ENCODE measurements at places on chromosomes 11 and 22.

DNA sequence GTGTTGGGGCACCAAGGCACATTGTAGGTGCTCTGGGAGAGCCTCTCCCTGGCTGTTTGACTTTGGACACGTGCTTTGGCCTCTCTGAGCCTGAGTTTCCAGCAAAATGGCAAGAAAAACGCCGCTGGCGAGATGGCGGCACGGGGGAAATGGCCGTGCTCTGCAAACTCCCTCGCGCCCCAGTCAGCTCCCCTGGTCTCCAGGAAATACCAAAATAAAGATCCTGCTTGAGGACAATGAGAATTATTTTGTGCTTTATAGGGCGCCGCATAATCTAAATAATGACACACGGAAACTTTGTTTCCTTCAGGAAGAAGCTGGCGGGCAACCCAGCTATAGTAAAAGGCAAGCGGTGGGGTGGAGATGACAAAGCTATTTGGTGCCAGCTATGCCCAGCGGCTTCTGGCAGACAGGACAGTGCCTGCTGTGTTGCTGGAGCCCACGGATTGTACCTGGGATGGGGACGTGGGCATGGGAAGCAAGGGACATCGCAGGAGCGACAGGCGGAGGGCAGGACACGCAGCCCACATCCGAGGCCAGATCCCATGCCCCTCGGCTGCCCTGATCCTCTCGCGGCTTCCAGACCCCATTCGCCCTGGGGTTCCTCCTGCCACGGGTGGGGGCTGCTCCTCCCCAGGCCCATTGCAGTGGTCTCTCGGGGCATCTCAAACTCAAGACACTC lies 26.3 kb upstream of the RFPL3 start:
- no peak for DNase-seq

DNA sequence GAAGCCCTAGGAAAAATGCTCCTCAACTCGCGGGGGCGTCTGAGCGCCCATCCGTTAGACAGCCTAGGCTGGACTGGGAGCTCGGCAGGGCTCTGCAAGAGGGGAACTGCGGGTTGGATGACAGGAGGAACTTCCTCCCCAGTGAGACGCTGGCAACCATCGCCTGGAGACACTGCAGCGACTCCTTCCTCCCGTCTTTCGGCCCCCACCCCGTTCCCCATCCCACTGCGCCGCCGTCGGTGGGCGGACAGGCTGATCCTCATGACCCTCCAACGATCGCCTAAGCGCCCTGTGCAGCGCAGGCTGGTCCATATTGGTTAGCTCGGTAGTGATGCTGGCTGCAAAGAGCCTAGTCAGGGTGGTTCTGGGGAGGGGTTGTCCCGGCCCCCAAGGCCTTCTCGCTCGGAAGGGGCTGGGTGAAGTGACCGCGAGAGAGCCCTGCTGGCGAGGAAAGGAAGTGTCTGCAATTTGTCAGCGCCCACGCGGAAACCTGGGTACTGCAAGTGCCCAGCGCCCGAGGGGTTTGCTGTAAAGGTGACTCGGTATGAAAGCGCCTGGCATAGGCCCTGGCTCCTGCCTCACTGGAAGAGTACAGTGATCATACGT lies 638 bp downstream of the NRGN start:
- DNase-seq: peak; percentile 70

- DNase-seq: no peak
These were observed 29.1 kb downstream of the PPFIA1 start for GRCh38 chr11:70299636-70300035.

DNA sequence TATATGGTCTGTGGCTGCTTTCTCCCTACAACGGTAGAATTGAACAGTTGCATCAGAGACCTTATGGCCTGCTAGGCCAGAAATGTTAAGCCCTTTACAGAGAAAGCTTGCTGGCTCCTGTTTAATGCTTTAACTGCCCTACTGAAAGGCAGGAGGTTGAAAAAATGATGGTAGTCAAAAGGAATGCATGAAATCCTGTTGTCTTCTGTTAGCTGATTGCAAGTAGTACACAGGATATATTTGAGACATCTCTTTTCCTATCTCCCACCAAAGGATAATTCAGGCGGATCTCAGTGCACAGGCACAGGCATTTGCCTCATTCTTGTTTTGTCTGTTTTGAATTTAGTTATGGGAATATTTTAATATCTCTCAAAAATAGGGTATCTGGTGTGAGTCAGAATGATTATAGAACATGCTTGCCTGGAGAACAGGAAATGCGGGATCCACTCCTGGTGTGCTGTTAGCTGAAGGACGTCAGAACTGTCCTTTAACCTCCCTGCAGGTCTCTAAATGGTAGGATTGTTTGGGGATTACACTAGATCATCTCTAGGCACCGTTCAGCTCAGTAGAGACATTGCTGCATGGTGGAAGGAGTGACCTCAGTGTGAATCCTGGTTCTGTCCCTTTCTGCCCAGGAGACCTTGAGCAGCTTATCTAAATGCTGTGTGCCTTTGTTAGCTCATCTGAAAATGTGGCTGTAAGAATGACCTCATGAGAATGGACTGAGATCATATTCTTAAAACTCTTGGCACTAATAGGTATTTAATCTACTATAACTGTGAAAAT lies 49.5 kb downstream of the PACS1 start:
- DNase-seq: no peak

DNA sequence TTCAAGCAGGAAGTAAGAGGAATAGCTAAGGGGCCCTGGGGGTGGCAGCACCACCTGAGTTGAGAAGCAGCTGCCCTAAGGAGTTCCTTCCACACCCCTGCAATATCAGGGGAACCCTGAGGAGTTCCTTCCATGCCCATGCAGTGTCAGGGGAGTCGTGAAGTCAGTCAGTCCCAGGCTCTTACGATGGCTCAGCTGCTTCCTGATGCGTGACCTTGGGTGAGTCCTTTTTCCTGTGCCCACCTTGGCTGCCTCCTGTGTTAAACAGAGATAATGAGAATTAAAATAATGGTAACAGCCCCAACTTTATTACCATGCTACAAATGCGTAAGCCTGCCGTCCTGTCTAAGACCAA lies 181.1 kb downstream of the MIAT start:
- DNase-seq: no peak

DNA sequence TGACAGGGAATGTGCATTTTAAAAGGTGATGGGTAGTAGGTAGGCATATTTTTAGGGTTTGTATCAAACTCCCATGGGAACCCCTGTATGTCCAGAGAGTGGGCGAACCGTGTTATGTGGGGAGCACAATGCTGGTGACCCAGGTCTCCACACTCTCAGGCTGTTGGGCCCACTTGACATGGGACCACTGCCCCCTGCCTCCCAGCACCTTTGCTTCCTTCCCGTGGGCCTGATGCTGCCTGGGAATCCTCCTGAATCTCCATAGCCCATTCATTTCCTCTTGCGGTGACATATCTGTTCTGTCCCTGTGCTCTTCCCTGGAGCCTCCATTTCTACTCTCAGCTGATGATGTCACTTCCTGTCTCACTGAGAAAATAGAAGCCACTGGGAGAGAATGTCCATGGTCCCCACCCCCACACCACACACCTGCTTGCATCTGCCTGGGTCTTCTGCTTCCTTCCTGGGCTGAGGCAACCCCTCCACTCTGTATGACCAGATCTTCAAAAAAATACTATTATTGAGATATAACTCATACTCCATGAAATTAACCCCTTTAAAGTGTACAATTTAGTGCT lies 55.8 kb upstream of the THY1 start:
- no peak for DNase-seq

DNA sequence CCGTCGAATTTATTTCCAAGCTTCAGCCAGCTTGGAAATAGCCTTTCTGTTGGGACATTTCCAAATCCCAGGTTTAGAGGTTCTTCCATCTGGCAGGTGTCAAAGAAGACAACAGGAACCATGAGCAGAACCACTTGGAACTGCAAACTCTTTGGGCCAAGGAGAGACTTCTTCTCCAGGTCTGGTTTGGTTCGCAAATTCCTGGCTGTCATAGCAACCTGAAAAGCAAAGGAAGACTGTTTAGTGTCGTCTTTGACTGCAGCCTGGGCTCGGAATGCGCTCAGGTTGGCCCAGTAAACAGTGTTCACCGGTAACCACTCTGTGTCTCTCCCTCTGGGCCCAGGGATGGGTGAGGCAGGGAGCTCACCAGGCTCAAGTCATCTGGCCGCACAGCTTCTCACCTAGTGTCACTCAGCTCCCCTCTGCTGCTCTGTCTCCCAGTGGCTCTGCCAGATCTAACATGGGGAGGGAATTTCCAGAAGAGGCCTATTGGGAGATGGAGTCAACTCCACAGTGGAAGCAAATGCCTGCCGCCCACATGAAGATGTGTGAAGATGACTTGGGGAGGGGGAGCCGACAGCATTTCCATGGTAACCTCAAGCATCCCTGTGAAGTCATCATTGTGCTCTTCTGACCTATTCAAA lies 11.9 kb upstream of the CLMP start:
- DNase-seq: no peak

DNA sequence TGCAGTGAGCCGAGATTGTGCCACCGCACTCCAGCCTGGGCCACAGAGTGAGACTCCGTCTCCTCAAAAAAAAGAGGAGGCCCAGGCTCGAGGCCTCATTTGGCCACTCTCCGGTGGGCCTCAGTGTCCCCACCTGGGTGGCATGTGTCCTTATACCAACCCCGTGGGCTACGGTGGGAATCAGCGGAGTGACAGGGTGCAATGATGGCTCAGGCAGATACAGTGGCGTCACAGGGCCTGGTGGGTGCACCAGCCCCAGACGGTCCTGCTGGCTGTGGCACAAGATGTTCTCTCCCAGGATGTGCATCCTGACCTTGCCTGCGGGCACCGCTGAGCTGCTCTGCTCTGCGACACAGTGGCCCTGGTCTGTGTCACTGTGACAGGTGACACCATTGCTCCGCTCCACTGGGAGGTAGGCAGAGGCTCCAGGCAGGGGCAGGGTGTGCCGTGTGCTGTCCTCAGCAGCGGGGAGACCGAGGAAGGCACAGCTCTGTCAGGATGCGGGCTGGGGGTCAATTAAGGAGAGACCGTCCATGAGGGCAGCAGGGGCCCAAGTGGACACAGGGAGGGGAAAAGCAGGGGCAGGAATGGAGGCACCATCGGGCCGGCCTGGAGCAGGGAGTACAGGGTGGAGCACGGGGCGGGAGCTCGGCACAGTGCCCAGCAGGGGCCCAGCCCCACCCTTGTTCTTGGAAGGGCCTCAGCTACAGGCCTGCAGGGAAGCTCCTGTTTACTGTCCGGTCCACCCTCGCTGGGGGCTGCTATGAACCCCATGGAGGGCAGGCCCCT lies 21.7 kb upstream of the TH start:
- DNase-seq: no peak

DNA sequence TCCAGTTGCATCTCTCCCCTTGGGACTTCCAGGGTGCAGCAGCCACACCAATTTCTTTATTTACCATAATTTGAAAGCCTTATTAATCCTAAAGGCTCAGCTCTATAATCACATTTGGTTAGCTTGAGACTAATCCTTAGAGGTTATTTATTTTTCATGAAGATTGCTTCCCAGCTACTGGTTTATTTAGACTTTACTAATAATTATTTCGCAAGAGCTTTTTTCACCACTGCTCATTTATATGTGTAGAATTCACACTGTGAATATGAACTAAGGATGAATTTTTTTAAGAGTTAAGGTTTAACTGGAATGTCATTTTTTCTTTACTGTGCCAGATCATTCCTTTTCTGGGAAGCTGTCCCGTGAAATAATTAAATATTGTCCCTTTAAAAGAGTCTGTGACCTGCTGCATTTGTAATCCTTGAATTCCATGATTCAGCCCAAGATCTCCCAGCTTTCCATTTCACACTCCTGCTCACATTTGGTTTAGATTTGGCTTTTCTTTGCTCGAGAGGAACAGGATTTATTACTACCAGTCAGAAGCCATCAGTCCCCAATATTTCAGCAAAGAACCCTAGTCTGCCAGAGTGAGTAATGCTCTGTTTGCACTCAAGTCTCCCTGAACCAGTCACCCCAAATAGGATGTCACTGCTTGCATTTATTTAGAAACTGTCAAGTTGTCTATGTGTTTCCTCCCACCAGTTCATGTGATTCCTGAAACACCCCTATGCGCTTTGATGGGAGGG lies 4.4 kb upstream of the CD44 start:
- no peak for DNase-seq

DNA sequence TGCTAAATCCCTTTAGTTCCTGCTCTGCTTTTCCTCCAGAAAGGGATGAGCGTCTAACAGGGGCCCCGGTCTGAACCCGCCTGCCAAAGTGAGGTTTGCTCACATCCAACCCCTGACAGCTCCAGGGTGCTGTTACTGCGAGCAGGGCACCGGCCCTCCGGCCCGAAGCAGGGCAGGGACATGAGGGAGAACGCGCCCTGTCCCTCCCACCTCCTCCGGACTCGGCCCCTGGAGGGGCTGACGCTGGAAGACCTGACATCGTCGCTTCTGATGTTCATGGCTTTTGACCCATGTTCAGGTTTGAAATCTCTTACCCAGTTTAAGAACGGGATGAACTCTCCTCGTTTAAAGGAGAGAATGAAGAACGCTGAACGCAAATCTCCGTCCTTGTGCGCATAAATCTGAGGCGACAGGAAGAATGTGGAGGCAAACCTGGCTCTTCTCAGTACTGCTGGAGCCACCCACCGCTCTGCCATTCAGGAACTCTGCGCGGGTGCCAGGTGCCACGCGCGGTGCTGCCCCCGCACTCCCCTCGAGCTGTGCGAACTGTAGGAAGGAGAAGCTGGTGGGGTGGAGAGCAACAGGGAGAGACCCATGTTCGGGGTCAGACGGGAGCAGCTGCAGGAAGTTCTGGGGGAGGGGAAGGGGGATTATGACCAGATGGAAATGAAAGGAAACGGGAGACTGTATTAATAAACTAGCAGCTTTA lies 826 bp upstream of the EEF1G start:
- no peak for DNase-seq

Data from activated CD4-positive, alpha-beta T cell treated with anti-CD3 and anti-CD28 coated beads, Interleukin-2, amount 50 U/mL, for 48 hours (primary cell).